ENCODE measurements at places on chromosomes 4 and X.

DNA sequence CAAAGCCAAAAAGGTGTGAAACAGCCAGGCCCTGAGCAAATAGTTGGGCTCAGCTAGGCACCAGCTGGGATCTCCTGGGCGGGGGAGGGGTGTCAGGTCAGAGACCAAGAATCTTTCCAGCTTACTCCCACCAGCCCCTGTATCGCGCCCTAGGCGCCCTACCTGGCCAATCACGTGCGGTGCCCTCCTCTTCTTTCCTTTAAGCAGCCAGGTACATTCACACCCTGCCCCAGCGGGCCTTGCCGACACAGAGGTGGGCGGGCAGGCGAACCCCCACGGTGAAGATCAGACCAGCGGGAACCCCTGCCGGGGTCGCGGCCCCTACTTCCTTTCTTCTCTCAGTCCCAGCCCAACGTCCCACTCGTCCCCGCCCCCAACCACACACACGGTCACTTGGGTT, 9.1 kb downstream of the ARHGAP36 start:
- no peak for DNase-seq

GRCh38 chr4:77050962-77051361, 24.8 kb downstream of the CCNI start:
- no peak for DNase-seq

DNA sequence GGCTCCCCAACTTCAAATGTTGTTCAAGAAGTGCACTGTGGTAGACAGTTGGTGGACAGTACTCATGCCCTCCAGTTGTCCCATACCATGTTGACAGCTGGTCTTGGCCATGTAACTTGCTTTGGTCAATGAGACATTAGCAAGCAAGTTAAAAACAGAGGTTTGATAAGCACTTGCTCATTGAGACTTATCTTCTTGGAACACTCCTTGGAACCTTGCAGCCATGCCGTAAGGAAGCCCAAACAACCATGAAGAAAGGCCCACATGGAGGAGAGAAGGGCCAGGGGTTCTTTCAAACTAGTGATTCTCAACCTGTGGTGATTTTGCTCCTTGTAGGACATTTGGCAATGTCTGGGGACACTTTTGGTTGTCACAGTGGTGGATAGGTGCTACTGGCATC, 2.6 kb upstream of the PRPS2 start:
- no peak for DNase-seq

DNA sequence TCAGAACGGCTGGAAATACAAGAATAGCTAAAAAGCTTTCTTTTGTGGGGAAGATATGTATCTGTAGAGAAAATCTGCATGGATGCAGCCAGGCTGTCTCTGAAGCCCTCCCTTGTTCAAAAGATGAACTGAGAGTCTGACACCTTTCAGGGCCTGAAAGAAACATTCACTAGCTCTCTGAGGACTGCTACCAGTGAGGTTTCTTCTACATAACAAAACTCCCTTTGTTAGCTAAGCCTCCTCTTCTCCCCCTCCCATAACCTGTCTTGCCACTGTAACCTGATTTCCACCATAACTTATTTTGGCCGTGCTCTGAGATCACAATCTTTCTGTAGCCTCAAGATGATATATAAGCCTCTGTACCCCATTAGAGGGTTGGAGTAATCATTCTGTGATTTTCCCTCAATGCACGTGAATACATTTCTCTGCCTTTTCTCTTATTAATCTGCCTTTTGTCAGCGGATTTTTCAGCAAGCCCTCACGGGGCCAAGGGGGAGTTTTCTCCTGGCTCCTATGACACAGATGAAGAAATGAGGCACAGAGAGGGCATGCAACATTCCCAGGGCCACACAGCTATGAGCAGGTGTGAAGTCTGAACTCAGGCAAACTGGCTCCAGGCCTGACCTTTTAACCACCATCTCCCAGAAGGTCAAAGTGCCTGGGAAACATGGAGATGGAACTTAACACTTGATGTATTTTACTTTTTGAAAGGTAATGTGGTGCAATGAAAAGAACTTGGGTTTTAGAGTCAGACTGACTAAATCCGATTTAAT, 161.6 kb upstream of the PRDX4 start:
- DNase-seq = no peak

DNA sequence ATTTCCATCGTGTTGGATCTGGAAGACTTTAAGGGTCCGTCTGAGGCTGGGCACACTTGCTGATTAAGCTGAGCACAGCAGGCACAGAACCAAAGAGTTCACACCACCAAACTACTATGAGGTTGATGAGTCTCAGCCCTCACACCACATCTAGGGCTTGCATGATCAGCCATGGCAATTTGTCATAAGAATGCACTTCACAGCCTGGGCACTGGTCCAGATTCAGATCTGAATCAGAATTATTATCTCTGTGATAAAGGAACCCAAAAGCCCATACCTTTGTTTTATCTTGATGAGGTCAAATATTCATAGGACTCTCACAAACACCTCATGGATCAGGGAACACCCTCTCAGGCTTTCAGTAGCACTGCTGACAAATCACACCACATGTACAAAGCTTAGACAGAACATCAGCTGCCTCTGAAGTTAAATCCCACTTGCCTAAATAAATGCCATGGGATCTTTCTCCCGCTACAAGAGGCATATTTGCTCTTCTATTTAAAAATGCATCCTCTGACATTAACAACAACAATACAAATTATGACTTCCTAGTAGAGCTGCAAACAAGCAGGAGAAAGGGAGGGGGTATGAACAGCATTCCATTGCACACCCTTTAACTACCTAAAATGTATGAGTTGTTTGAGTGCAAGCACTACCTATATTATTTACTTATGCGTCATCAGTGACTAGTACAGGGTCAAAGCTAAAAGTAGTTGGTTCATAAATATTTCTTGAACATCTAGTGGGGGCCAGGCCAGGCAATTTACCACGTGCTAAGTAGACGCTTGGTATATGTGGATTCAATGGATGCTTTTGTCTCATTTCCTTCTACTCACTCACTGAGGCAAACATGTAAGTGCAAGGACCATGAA, 186.3 kb upstream of the FGF13 start:
- DNase-seq = no peak

DNA sequence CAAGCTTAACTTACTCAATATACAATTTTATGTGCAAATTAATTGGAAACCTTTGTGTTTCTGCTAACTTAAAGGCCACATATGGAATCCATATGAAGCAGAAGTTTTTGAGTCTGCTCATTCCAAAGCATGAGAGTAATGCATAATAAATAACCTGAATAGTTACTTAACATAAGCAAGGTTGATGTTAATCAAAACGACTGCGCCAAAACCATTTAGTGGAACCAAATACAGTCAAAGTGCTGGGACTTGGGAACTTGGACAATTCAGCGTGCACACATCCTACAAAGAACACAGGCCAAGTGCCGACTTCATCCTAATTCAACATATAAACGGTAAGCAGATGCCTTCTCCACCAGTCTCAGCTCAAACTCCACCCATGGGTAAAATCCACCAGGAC, 17.0 kb downstream of the TSPAN5 start:
- no peak for DNase-seq

GRCh38 chrX:7091923-7092322, 55.6 kb upstream of the STS start:
- DNase-seq = no peak

DNA sequence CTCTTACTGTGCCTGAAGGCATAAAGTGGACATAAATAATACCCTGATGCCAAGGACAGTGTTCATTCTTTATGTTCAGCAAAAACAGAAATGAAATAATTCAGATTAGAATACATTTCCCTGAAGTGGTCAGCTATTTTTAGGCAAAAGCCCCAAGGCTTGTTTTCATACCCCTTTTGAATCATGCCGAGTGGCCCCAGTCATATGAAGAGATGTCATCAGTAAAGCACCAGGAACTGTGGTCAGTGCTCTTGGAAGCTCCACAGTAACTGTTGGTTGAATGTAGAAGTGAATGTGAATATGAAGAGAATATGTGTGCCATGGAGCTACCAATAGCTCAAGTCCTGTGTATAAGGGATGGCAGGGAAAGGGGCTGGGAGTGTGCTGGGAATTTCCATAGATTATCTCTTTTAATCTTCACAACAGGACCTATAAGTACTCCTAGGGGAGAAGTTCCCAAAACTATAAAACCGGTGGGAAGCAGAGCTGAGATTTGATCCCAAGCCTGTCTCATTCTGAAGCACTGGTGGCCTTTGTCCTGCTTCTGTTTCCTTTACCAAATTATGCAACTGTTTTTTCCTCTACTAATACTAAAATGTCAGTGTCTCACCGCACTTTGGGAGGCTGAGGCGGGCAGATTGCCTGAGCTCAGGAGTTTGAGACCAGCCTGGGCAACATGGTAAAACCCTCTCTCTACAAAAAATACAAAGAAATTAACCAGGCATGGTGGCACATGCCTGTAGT, 52.6 kb downstream of the FNIP2 start:
- DNase-seq = no peak

- DNase-seq = no peak
Measured at GRCh38 chr4:145130788-145131399, 32.8 kb downstream of the ABCE1 start.

Measured in SK-N-MC (cell line).